ENCODE measurements at places on chromosomes 7 and 10.

GRCh38 chr10:9792181-9792580, 1225.5 kb upstream of the CELF2 start:
- no peak for DNase-seq

- DNase-seq: no peak
Observed at GRCh38 chr10:30812018-30812851, 182.7 kb upstream of the LYZL2 start.

GRCh38 chr10:45520476-45520875, 146.5 kb downstream of the ALOX5 start:
- no peak for DNase-seq

GRCh38 chr7:123557016-123557397, 611 bp downstream of the NDUFA5 start:
- no peak for DNase-seq

DNA sequence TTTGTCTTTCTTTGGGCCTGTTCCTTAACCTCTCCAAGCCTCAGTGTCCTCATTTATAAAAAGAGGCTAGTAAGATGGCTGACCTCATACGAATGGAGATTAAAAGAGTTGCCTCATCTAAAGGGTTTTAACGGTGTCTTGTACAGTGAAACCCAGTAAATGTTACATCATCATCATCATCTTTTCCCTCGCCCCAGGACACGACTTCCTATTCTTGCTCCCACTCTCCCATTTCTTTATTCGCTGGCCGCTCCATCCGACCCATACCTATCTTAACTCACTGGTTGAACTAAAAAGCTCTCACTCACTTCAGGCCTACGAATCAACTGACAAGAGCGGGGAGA, 554 bp downstream of the FRA10AC1 start:
- no peak for DNase-seq

GRCh38 chr7:124171068-124171467, 138.2 kb upstream of the TMEM229A start:
- no peak for DNase-seq

GRCh38 chr10:4825868-4826791, at the start of gene AKR1E2:
Gene AKR1E2 (plus strand): TSS chr10:4826207. CDS start chr10:4826325, 118 bp downstream.
- DNase-seq: peak; percentile 66

DNA sequence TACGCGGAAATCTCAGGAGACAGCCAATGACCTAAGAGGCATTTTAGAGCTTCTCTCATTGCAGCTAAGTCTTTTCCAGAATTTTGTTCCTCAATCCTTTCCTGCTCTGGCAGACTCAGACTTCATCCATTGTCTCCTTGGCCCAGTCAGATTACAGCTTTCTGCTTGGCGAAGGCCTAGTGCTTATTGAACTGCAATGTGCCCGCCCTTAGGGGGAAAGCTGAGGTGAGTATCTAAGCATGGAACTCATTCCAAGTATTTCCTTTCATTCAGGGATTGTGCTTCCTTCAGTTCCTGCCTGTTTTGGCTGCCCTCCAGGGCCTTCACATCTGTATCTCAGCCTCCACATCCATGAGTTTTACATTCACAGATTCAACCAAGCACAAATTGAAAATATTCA, 37.5 kb downstream of the PRLHR start:
- DNase-seq: no peak

DNA sequence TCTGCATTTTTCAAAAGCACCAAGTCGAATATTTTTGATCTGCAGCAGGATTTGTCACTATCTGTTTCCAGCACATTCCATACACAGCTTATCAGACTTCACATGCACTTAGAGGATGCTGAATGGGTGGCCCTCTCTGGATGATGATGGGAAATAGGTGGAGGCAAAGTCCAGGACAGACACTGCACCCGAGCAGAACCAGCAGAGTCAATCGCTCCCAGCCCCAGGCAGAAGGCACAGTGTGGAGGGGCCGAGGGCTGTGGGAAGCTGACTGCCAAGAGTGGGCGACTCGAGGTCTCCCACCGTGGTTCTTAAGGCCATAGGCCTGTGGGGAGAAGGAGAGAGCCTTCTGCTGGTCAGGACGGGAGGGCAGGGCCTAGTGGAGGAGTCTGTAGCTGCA, 490.2 kb upstream of the MGMT start:
- DNase-seq: no peak

GRCh38 chr7:147513451-147513850, 1077.1 kb upstream of the C7orf33 start:
- DNase-seq: no peak

DNA sequence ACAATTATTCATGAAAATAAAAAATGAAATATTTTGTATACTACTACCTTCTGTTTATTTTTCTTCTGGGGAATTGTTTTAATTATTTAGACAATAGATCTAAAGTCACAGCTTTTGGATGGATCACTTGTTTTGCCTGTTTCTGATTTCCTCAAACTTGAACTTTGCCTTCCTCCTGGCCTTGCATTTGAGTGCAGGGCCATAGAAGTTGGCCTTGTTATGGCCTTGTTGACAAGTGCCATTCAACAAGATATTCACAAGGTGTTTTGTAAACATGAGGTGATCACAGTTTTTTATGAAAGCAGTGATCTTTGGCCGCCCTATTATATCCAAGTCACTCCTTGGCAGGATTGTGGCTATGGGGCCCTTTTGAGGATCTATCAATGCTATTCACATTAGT, 4.6 kb downstream of the ZNF22 start:
- DNase-seq: no peak

DNA sequence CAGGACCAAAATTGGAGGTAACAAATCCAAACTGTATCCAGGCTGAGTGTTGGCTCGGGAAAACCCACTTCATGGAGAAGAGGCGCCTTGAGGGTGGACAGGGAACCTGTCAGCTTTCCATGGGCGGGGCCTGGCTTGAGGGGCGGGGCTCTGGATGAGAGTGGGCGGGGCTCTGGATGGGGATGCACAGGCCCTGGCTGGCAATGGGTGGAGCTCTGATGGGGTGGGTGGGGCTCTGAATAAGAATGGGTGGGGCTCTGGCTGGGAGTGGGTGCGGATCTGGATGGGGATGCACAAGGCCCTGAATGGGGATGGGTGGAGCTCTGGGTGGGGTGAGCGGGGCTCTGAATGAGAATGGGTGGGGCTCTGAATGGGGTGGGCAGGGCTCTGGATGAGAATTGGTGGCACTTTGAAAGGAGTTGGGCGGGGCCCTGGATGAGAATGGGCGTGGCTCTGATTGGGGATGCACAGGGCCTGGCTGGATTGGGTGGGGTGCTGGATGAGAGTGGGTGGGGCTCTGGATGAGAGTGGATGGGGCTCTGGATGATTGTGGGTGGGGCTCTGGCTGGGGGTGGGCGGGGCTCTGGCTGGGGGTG, 96.6 kb upstream of the NPTX2 start:
- DNase-seq: no peak

DNA sequence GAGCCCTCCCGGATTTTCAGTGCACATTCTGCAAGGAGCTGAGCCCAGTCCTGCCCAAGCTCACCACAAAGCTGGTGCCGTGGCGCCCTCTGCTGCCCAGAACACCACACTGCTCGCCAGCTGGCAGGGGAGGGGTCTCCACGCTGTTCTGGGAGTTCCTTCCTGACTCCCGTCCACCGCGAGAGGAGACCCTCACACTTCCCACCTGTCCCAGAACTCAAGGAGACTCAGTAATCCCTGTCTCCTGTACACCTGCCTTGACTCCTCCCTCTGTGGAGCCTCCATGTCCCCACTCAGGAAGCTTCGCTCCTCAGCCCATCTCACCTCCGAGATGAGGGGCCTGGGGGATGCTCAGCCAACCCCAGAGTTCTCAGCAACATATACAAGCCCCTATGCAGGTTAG, 11.3 kb downstream of the C10orf105 start:
- DNase-seq: peak; percentile 67

DNA sequence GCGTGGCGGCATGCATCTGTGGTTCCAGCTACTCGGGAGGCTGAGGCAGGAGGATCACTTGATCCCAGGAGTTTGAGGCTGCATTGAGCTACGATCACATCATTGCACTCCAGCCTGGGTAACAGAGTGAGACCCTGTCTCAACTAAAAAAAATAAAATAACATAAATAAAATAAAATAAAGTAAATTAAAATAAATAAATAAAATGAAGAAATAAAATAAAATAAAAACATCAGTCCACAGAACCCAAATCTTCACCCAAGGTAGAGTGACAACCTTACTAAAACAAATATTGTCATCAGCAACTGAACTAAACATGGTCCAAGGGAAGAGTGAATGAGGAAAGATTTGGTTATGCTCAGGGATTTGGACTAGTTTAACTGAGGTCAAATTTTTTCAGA, 24.8 kb upstream of the OCM2 start:
- DNase-seq: no peak

- DNase-seq: no peak
Observed at GRCh38 chr7:25834050-25834449, 317.9 kb upstream of the NFE2L3 start.

GRCh38 chr7:155870334-155871180, 58.3 kb upstream of the SHH start:
- no peak for DNase-seq

DNA sequence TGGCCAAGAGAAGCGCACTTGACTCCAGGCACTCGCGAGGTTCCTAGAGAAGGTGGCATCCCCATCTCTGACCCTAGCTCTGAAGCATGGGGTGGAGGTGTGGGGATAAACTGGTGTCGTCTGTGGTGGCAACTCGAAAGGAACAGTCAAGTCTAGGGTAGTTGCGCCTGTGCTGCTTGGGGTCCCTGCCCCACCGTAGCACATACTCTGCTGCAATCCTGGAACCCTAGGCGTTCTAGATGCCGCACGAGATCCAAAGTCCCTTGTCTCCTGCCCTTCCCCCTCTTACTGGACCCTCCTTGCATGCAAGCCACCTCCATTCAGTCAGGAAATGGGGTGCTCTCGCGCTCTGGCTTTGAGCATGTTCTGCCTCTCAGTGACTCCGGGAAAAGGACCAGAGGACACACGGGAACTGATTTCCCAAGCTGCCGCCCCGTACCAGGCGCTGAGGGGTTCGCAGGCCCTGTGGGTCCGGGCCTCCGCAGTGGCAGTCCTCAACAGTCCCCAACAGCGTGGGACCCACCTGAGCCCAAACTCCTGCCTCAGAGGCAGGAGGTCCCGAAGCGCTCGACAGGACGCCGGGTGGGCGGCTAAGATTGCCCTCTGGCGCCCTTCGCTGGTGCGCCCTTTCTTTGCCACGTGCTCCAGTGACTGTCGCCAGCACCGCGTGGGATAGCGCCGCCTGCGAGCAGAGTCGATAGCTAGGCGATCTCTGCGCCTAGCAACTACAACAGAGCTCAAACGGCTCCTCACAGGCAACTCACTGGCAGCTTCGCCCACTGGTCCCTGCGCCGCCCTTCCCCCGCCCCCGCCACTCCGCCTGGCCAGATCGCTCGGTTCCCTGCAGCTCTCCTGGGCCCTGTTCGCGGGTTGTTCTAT, 452.0 kb downstream of the REEP3 start:
- DNase-seq: no peak

- DNase-seq: no peak
Observed at GRCh38 chr7:17289074-17289645, 9.3 kb upstream of the AHR start.

GRCh38 chr10:31083765-31084184, 52.1 kb upstream of the ZNF438 start:
- peak; percentile 47 for DNase-seq

- DNase-seq: no peak
Observed at GRCh38 chr7:148303295-148304082, 287.1 kb upstream of the C7orf33 start.

DNA sequence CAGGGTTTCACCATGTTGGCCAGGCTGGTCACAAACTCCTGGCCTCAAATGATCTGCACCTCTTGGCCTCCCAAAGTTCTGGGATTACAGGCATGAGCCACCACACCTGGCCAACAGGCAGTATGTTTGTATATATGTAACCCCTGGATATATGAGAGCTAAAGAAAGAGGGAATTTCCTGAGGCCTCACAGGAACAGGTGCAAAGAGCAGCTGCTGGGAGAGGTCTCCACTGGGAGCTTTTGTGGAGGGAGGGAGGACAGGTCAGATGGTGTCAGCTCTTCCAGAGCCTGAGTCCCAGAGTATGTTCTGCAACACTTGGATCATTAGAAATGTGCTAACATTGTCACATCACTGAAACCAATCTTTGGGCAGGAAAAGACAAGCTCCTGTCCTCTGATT, 110.1 kb upstream of the KIF5B start:
- DNase-seq: no peak

DNA sequence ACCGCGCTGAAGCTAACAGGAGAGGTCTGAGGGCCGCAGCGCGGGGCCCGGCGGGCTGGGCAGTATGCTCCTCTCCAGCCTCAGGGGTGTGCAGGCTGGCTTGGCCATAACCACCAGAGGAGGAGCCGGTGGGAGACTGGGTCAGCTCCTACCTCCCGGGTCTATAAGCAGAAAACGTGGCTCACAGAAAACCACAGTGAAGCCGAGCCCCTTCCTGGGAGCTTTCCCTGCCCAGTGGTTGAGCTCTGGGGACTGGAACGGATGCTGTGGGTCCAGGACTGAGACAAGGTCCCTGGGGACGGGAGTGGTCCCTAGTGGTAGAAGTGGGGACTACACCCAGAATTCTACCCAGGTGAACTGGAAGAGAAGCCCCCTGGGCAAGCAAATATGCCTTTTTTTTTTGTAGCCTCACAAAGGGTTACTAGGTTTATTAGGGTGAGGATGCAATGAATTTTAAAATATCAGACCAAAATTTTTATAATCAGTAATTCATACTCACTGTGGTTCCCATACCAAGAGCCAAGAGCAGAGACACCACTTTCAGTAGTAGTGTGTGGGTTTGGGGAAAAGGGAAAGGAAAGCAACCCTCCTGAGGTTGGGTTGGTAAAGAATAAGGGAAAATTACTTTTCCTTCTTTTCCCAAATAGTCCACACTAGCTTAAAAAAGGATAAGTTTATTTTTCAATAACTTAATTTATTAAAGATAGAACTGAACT, 67.9 kb upstream of the PRKCQ start:
- DNase-seq: peak; percentile 63

- DNase-seq: no peak
Observed at GRCh38 chr7:33959676-33960075, 54.3 kb downstream of the BMPER start.

- no peak for DNase-seq
Observed at GRCh38 chr10:24722131-24722675, 1.5 kb downstream of the ARHGAP21 start.

DNA sequence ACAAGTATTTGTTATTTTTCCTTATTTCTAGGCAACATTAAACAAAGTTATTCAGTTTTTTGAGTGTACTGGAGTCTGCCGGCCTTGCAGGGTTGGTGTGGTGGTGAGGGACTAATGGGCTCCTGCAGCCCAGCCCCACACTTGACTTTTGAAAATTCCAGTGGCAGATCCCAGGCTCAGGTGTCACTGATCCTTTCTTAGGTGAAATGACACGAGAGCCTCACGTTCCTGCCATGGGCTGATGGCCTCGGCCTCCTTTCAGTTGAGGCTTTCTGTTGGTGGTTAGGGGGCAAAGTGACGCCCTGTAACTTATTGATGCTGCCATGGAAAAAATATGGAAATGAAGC, 117.9 kb downstream of the NKX6-2 start:
- no peak for DNase-seq

GRCh38 chr10:2963889-2964631, 103.3 kb upstream of the PFKP start:
- no peak for DNase-seq

Measured in activated CD4-positive, alpha-beta T cell treated with anti-CD3 and anti-CD28 coated beads, Interleukin-2, amount 50 U/mL, for 1 hour (primary cell).